ENCODE measurements at places on chromosomes 5 and 9.

DNA sequence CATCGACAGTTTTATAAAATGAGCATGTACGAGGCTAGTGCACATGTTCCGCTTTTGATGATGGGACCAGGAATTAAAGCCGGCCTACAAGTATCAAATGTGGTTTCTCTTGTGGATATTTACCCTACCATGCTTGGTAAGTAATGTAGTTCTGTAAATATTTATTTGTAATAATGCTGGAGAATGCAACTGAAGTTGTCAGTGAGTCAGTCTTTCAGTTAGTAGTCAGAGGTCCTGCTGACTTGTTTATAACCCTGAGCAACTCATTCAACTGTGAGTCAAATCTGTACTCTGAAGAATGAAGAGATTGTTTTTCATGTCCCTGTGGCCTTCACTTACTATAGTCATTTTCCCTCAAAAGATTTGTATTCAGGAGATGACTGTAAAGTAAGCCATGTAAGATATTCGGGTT is 28.4 kb upstream of the GPR150 start:
- peak; percentile 85 for DNase-seq

GRCh38 chr9:115921301-115921700 is 232.3 kb upstream of the PAPPA start:
- peak; percentile 73 for DNase-seq

GRCh38 chr5:95177456-95177855 is 107.4 kb downstream of the MCTP1 start:
- DNase-seq: peak; percentile 1

GRCh38 chr9:20945856-20946255 is 85.6 kb downstream of the HACD4 start:
- no peak for DNase-seq

- DNase-seq: no peak
These were observed 11.1 kb upstream of the CDC42SE2 start for GRCh38 chr5:131252824-131253171.

GRCh38 chr9:6930827-6931226 is 173.1 kb downstream of the KDM4C start:
- peak; percentile 87 for DNase-seq

DNA sequence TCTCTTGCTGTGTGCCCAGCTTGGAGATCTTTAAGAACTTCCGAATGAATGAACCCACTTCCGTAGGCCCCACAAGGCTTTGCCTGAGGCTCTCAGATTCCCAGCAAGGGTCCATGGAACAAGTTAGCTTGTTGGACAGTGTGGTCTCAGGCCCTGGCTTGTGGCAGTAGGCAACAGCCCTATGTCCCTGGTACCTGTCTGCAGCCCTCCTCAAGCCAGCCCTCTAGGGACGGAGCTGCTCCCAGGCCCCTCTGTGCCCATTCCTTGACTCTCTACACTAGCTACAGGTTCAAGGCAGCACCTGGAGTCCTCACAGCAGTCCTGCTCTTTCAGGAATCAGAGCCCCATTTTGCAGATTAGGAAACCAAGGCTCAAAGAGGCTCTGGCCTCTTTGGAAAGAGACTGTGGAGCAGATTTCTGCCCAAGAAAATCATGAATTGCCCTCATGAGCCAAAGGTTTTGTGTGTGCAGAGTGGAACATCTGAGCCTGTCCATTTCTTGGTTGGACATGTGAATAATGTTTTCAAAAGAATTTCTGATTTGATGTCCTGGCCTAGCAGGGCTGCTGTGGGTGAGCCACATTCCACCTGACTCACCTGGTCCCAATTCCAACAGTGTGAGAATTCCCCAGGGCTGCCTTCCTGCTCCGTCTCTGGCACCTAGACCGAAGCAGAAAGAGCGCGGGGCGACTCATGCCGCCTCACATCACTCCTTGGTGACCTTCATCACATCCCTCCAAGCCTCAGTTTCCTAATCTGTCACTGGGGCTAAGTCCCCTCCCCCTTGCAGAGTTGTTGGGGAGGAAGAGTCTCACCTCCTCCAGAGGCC is 131.7 kb downstream of the BARX1 start:
- no peak for DNase-seq

DNA sequence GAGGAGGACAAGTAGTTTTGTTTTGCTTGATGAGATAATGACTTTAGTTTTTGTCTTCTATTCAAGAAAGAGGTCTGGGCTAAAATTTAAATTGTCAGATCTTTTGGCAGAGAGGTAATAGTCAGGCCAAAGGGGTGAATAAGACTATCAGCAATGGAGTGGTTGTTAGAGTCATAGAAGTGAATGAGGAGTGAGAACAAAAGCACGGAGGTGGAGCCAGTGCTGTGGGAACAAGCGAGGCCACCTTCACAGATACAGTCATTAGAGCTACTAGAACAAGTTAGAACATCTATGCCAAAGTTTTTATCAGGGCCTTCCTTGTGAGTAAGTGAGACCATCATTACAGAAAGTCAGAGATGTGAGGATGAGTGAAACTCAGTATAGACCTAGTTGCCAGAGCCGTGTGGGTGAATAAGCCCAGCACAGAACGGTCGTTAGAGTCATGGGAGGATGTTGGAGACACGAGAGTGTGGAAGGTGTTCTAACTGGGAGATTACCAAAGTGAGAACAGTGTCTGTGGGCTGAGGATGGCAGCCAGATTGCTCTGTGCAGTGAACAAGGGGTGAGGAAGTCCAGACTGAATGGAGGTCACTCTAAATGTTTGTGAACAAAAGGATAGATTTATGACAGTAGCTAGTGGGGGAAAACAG is 135.1 kb downstream of the RPS23 start:
- DNase-seq: no peak

DNA sequence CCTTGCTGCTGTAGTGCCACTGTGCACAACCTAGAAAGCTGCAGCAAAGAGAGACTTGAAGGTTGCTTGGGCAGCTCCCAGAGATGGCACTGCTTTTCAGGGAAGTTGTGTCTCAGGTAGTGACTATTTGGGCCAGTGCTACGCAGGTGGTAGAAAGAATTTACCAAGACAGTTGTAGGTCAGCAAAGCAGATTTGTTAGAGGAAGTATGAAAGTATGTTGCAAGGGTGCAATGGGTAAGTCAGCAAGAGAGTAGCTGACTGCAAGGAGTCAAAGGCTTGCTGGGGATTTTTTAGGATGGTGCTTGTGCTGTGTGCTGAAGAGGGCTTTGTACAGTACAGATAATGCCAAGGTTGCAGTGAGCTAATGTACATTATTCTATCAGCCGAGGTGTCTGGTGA is 33.5 kb upstream of the SPARC start:
- no peak for DNase-seq

DNA sequence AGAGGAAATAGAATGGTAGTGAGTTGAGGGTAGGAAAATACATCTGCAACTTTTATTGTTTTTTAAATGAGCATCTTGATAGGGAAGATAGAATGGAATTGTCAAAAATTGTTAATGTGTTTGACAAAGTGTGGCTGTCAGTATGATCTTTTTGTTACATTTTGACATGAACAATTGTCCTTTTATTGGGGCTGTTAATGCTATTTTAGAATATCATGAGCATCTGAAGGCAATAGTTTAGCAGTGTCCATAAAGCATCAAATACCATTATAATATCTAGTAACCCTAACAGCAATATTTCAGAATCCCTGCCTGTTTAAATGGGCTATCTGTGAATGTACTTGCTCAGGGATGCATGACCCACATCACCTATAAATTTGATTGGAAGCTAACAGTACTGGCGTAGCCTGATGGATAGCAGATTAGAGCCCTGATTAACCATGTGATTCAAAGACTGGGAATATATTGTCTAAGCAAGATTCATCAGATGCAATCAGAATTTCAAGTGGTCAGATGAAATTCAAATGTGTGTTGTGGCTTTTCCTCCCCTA is 37.8 kb downstream of the TLE4 start:
- no peak for DNase-seq

DNA sequence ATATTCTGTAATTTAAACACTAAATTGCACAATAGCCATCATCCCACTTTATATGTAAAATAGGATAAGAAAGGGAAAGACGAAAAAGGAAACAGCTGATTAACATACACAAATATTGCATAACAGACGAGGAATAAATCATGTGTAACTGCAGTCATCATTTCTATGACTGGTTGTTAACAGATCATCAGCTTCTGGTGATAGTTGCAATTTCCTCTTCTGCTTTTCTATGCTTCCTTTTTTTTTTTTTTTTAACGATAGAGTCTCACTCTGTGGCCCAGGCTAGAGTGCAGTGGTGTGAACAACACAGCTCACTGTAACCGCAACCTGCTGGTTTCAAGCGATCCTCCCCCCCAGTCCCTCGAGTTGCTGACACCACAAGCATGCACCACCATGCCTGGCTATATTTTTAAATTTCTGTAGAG is 22.5 kb upstream of the JAKMIP2 start:
- no peak for DNase-seq

GRCh38 chr5:179431221-179431824 is 86.1 kb upstream of the ADAMTS2 start:
- no peak for DNase-seq

DNA sequence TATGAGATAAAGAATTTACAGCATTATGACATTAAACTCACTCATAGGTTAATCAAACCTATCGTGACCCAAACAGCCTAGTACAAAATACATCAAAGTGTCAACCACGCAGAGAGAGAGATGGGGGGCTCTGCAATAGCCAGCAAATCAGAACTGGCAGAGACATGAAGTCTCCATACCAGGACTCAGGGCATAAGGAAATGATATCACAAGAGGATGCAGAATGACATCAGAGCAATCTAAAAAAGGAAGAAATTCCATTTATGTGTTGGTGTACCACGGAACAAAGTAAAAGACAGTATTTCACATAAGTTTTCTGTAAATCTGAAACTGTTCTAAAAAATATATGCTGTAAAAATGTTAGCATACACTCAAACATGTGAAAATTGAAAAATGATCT is 24.6 kb downstream of the BICD2 start:
- DNase-seq: peak; percentile 20

DNA sequence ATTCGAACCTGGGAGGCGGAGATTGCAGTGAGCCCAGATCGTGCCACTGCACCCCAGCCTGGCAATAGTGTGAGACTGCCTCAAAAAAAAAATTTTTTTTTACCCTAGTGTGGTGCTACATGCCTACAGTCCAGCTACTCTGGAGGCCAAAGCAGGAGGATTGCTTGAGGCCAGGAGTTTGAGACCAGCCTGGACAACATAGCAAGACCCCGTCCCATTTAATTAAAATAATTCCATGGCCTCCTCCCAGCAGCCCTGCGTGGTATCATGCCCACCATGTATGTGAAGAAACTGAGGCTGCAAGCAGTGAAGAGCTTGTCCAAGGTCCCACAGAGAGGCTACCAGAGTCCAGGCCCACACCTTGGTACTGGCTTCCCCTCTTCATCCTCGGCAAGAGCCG is 19.4 kb upstream of the PHYHD1 start:
- no peak for DNase-seq

DNA sequence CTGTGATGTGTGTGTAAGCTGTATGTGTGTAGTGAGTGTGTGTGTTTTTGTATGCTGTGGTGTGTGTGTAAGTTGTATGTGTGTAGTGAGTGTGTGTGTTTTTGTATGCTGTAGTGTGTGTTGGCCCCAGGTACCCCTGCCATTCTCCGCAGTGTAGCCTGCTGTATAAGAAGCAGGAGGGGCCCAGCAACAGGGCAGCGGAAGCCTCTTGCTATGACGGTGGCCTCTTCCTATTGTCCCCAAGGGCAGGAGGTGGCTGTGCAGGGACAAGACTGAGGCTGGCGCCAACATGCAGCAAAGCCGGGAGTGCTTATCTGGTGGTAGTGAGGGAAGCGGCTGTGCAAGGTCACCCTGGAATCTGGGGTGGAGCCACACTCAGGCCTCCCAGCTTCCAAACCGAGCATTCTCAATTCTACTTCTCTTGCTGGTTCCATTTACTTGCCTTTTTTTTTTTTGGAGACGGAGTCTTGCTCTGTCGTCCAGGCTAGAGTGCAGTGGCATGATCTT is 5.1 kb downstream of the SPAAR start:
- peak; percentile 66 for DNase-seq

GRCh38 chr5:136016945-136017530 is 11.8 kb upstream of the TGFBI start:
- DNase-seq: peak; percentile 93

DNA sequence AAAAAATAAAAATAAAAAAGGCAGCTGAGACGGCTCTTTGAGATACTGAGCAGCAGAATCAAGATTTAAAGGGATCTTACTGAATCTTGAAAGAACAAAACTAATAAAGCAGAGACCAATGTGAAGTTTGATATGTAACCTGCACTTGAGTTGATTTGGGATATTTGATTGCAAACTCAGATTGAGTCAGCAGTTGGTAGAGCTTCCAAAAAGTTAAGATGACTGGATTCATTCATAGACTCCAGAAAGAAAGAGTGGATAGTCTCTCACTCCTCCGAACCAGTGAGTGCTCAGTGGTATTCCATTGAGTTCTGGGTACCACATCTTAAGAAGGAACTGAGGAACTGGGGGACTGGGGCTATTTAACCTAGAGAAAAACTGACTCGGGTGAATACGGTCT is 52.7 kb upstream of the TESK1 start:
- no peak for DNase-seq

DNA sequence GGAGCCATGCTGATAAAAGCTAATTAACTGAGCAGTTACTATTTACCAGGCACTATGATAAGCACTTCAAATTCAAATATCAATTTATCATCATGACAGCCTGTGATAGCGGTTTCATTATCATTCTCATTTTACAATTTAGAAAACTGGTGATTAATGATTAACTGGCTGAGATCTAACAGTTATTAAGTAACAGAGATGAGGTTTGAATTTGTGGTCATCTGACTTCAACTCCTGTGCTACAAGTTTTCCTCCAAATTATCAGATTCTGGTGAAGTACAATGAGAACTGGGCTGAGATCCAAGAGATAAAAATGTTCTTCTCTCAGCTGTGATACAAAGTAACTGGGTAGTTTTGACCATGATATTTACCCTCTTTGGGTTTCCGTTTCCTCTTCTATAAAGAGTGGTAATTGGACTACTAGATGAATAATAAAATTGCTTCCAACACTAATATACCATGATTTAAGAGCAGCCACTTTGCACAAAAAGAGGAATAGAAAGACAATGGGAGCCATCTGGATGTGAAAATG is 74.5 kb upstream of the CCNG1 start:
- no peak for DNase-seq

GRCh38 chr9:94081435-94081834 is 2.8 kb upstream of the PTPDC1 start:
- DNase-seq: no peak

GRCh38 chr5:169150108-169150507 is 150.8 kb downstream of the SLIT3 start:
- DNase-seq: no peak

DNA sequence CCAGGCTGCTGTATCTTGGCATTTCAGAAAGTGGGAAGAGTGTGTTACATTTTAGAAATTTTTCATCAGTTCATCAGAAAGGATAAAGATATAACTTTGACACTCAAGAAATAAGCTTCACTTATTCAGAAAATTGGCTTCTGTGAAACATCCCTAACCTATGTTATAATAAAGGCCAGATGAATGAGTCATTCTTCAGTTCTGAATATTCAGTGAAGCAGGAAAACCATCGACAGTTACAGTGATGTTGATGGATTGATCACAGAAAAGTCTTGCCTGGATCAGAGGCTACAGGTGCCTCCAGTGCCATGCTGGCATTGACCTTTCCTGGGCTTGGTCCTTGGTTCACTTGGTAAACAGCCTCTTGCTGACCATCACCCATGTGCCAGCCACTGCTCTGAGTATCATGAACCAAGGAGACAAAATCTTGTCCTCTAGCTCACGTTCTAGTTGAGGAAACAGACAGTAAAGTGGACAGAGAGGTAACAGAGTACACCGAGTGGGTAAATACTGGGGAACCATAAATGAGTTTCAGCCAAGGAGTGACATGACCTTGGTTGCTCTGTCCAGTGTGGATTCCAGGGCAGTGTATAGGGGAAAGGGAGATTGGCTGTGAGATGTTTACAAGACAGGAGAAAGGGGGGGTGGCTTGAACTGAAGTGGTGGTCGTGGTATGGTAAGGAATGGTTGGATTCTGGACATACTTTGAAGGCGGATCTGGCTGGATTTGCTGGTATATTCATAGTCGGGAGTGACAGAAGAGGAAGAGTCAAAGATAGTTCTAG is 98.6 kb downstream of the AMBP start:
- peak; percentile 49 for DNase-seq
